Amniotic stem cell (primary cell): ENCODE measurements at places on chromosomes 6 and 20.

DNA sequence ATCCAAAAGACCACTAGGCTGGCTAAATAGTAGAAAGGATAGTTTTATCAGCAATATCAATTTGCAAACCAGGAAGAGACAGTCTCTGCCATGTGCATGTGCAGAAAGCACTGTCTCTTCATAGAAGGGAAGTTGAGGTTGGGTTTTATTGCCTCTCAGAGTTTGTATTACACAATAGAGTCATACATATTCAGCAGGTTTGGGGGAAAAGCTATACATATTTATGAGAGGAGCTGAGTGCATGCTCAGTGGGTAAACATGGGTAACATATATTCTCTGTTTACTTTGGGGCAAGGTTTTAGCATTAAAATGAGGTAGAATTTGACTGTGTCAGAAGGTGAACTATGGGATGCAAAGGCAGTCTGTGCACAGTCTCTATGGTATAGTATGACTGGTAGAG is 14.9 kb downstream of the TMEM170B start:
- no peak for DNase-seq

DNA sequence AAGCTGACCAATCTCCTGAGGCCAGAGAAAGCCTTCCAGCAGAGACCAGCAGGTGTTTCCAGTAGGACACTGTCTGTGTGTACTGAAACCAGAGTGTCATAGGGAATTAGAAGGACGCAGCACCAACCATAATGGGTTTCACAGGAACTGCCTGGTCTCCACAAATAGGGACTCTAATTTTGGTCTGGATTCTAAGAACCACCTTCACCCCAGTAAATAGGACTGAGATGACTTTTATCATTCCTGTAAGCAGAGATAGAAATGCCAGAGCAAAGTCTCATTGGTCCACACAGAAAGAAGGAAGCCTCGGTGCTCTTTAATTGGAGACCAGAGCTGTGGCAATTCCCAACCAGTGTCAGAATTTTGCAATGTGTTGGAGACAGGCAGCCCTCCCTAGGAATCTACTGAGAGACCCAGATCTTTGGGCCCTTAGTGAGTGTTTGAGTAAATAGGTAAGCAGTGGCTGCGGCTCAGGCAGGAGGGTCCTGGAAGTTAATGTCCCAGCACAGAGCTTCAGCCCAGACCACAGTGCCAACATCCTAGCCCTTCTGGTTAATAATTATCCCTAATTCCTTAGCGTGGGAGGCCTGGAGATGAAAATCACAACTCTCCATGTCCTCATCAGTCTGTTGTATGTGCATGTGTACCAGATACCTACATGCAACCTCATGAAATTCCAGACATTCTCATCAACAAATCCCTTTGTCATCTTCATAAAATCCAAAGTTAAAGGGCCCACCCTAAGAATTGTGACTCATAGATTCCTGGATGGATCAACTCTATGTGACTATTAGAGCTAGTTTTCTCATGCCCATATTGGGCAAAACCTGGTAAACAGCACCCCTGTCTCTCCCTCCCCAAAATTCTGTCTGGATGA is 81.2 kb downstream of the UNC5CL start:
- no peak for DNase-seq

- no peak for DNase-seq
Measured at GRCh38 chr6:163985710-163986109, 571.2 kb downstream of the QKI start.

GRCh38 chr6:36122495-36123269 is 7.6 kb upstream of the MAPK13 start:
- no peak for DNase-seq

GRCh38 chr6:79964607-79965081 is 17.3 kb upstream of the ELOVL4 start:
- no peak for DNase-seq

- DNase-seq, result no peak
Measured at GRCh38 chr6:147434516-147434915, 74.0 kb upstream of the SAMD5 start.

DNA sequence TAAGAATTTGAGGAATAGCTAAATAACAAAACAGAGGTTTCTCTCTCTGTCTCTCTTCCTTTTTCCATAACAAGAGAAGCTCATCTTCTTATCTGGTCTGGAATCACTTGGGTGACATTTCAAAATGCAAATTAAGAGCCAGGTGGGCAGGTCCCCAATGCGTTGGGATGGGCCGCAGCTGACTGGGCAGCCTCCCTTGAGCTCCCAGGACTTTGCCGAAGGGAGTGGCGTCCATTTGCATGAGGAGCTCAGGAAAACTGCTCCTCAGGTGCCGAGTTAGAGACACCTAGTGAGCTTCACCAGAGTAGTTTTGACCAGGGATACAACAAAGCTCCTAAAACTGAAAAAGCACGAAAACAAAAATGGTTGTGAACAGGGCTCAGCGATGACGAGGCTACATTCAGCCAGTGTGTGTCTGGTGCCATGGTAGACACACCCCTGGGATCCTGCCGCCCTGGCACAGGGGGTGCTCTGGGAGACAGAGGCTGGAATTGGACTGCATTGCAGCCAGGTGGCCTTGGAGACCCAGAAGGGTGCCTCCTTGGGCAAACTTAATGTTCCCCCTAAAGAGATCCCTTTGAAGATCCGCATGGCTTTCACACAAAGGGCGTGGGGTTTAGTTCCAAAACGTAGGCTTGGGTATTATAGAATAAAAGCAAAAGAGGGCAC is 13.5 kb upstream of the SERPINB6 start:
- DNase-seq, result no peak

- DNase-seq, result no peak
Measured at GRCh38 chr20:47355489-47356219, 845 bp downstream of the ZMYND8 start.

DNA sequence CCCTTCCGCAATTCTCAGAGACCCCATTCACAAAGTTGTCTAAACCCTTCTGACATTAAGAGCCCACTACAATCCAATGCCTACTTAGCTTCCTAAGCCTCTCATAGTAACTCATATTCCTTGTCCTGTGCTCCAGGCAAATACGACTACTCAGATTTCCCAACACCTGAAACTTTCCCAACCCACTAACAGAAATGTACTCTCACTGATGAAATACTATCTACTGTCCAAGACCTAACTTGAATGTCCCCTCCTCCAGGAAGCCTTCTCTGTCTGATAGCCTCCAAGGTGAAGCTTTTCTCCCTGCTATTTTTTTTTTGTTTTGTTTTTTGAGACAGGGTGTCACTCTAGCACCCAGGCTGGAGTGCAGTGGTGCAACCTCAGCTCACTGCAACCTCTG is 30.4 kb downstream of the GPLD1 start:
- no peak for DNase-seq

DNA sequence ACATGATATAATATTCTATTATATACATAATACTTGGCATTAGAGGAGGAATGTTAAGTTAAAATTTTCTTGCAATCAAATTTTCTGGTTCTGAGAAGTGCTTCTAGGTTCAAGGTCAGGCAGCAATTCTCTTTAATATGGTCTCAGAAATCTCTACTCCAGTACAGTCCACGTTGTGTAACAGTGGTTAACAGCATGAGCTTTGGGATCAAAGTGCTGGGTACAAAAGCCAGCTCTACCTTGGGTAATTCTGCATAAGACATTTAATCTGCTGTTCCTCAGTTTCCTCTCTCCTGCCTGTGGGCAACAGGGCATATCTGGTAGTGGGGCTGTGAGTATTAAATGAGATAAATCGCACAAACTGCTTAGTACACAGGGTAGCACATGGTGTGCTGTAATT is 437.8 kb downstream of the CDC5L start:
- DNase-seq, result no peak

DNA sequence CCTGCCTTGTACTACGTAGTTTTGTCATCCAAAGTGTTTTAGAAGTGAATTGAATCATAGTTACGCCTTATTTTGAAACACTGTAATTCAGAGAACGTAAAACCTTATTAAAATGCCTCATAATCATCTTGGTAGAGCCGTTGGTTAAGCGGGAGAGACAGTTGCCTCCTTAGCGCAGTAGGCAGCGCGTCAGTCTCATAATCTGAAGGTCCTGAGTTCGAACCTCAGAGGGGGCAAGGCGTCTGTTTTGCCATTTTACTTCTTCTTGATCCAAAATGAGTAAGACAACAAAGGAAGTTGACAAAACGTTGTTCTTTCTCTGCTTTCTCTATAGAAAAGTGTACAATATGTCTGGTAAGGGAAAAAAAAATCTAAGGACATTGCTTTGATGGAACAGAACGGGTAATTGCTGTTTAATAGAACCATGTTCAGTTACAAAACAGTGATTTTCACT is 20.7 kb upstream of the TRIM27 start:
- DNase-seq, result no peak

DNA sequence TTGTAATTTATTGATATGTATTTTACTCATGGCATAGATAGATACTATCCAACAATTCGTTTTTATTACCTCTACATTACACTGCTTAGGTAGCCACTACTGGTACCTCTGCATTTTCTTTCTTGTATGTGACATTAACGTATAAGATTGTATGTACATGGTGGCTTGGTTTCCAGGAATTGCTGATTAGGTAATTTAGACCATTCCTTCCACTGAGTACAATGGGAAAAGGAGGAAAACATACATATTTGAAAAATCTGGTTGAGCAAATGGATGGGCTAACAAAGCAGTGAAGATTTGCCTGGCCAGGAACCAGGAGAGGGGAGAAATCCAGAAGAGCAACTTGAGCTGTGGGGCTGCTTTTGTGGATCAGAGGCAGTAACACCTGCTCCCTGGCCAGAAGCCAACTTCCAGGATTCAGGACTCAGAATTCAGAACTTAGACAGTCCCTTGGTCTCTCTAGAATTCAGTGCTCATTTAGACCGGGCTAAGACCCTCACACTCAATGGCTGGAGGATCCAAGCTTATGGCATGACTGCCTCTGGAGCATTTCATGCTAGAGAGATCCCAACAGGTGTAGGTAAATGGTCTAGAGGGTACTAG is 17.9 kb upstream of the MICB start:
- DNase-seq, result no peak

DNA sequence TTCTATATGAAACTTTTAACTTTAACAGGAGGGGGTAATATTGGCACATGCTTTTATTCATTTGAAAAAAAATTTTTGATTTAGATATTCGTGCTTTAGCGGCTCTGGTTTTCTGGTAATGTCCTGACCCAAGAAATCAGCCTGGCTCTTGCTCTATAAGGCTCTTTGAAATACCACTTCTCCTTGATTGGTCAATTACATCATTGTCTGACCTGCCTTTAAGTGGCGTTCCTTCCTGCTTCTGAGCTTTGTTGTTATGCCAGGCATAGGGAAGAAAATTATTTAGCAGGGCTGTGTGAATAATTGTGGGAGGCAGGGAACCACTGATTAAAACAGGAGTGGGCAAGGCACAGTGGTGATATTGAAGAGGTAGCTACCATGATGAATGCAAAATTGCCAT is 3.9 kb downstream of the RNF144B start:
- DNase-seq, result no peak
